ENCODE measurements at places on chromosomes 7 and 10.

DNA sequence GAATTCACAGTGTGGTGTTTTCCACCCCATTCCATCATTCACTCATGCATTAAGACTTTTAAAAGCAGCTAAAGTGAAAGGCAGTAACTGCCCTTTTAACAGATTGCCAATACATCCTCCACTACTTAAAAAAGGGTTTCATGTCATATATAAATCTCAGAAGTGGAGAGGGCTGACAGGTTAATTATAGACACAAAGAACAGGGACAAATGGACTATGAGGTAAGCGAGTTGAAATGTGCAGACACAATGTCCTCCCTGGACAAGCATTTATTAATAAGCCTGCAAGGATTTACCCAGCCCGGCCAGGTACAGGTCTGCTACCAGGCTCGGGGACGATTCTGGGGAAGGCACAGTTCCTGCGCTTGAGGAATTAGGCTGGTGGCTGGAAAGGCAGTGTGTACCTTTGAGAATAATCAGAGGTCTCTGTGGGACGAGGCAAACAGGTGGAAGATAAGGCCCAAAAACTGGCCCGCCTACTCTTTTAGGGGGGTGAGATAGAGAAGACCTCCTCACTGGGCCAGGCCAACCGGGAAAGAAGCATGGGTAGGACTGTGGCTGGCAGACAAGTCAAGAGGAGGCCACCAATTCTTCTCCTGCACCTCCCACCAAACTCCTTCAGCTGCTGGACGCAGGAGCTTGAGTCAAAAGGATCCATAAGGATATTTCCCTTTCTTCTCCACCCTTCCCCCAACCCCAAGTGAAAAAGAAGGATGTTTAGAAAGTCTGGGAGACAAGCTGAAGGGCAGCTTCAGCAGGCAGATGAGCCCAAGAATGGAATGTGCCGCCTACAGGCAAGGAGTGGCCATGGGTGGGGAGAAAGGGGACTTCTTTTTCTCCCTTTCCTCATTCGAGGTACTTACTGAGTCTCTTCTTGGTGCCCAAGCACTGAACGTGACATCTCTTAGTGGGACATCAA, 1.5 kb downstream of the PDLIM1 start:
- no peak for DNase-seq

DNA sequence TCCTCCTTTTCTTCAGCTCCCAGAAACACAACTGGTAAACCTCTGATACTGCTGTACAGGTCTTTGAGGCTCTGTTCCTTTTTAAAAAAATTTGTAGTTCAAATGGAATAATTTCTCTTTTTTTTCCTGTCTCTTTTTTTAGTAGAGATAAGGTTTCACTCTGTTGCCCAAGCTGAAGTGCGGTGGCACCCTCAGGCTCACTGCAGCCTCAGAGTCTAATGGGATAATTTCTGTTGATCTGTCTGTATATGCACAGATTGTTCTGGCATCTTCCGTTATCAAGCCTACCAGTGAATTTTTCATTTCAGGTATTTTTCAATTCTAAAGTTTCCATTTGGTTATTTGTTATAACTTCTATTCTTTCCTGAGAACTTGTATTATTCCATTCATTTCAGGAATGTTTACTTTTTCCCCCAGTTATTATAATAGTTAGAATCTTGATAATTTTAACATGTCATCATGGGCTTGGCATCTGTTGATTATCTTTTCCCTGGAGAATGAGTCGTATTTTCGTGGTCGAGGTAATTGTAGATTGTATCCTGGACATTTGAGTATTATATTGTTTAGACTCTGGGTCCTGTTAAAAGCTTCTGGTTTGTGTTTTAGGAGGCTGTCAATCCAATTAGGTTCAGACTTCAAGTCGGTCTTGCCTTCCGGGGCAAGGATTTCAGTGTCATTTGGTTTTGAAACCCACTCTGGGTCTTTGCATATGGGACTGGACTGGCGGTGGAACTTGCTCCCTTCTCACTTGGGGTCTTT, 24.5 kb downstream of the CRCP start:
- DNase-seq = no peak

- no peak for DNase-seq
Measured at GRCh38 chr7:148264933-148265557, 325.5 kb upstream of the C7orf33 start.

DNA sequence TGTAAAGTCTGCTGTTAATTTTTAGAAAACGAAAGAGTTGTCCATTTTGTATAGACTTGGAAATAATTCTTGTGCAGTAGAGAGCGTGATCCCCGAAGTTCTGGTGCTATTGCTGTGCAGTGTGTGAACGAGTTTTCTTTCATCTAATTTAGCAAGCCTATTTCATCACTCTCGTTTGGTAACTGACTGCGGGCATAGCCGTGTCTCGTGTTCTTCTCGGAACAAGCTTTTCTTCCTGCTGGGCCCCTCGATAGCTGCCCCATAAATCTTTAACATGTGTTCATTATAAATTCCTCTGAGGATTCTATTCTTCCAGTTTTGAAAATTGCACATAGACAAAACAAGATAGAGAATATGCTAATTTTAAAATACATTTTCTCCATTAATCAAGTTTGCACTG, 622.0 kb upstream of the PFKP start:
- no peak for DNase-seq

DNA sequence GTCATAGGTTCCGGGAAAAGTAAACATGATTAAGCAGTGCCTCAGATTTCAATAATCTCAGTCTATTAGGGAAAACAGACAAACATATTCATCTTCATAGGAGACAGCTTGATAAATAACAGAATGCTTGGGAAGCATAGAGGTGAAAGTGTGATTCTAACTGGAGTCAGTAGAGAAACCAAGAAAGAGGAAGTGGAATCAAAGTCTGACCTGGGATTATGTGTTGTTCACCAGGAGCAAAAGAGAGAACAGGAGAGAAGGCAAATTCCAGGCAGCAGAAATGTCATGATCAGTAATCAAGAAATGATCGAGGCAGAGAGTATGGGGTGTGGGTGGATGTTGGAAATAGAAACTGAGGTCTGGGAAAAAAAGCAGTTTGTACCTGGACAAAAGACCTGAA, 43.7 kb downstream of the DGKB start:
- DNase-seq = no peak

DNA sequence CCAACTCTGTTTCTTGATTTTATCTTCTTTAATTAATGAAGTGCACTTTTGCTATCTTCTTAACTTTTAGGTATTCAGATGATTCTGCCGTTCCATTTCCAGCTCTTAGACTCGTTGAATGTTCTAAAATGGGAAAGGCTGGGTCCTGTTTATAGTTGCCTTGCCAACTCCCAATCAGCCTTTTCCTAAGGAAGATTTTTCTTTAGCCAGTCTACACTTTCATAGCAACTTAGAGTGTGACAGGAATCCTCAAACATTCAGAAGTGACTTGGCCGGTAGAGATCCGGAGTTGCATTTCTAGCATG, 23.0 kb upstream of the TRIL start:
- no peak for DNase-seq

DNA sequence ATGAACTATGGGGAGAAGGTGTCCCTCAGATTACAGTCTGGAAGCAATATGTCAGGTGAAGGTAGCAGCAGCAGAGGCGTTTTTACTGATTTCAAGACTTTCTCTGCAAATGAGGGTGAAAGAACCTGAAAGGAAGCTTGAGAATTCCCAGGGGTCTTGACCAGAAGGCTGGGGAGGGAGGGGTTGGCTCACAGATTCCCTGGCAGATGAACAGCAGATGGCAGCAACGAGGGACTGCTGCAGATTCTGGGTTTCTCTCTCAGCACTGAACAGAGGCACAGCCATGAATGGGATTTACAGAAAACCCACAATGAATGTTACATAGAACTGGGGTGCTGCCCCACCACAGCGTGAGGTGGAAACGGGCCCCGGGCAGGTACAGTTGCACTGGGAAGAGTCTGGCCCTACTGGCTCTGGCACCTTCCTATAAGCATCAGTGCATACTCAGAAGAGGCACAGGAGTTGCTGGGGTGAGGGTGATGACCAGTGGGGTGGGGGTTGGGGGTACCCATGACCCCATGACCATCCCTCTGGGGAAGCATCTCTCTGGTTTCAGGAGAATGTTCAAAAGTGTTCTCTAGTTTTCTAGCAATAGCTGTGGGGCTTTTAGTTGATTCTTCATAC, 317.8 kb downstream of the SH2D4B start:
- no peak for DNase-seq

DNA sequence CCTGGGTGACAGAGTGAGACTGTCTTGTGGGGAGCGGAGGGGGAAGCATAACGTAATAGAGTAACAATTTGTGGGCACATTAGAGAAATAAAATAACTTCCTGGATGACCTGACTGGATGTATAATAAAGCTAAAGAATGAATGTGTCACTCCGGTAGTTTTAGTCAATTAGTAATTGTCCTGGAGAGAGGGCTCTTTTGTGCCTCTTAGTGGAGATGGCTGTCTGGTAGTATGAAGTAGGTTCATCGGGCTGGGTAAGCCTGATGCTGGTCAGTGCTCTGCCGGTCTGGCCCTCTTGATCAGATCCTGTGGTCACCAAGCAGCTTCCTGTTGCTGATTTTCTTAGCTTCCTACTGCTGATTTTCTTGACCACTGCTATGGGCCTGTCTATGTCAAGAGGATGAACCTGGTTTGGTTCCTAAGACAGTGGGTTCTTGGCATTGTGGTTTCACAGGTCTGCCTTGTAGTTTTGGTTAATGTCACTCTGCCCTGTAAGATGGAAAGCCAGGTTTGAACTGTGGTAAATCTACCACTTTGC, 34.1 kb downstream of the ZRANB1 start:
- DNase-seq = no peak

- DNase-seq = no peak
Measured at GRCh38 chr7:7418997-7419396, 116.7 kb downstream of the COL28A1 start.

GRCh38 chr10:132974249-132974796, 32.0 kb upstream of the CFAP46 start:
- DNase-seq = no peak

GRCh38 chr7:149727899-149728476, 45.4 kb downstream of the ZNF467 start:
- DNase-seq = no peak

DNA sequence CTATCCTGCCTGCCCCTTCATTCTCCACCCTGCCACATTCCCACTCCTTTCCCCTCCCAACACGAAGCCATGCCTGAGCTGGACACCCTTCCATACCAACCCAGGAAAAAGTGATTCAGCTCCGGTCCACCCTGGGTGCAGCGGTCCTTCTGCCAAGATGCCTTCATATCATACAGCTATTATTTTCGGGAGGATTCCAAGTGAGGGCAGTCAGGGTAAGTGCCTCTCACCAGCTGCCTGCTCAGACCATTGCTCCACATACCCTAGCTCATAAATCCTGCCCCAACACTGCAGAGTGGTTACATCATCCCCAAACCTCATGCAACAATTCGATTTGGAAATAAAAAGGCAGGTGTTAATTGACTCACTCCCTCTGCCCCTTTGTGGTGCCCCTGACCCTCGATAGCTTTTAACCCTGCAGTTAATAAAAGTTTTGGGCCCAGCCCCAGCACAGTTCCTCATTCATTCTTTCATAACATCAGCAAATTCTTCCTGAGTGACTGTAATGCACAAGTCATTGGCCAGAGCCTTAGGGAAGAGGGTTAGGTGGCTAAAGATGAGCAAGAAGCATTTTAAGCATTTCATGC, 42.6 kb downstream of the ZNF503 start:
- DNase-seq = no peak

- no peak for DNase-seq
Measured at GRCh38 chr7:30930621-30931020, 19.0 kb downstream of the AQP1 start.

GRCh38 chr10:124991835-124992234, 49.9 kb downstream of the ZRANB1 start:
- no peak for DNase-seq

- no peak for DNase-seq
Measured at GRCh38 chr7:14950013-14950412, 47.5 kb upstream of the DGKB start.

- DNase-seq = no peak
Measured at GRCh38 chr10:2949948-2950354, 117.4 kb upstream of the PFKP start.

GRCh38 chr7:43454936-43455518, 127.9 kb upstream of the STK17A start:
- no peak for DNase-seq

- DNase-seq = no peak
Measured at GRCh38 chr10:96288151-96288621, 16.0 kb upstream of the DNTT start.

DNA sequence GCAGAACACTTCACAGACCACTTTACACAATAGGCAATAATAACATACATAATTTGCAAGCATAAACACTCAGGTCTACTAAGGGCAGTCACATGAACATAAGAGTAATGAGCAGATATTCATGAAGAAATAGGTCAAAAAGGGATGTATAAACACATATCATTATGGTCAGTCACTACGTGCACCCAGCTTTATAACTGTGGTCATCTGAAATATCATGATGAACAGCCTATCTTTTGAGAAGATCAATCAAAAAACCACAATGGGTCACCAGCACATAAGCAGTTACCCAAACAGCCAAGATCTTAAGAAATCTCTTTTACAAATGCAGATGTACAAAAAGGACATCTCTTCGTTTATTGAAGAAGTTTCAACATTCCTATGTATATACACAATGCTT, 35.5 kb upstream of the DRGX start:
- DNase-seq = no peak

DNA sequence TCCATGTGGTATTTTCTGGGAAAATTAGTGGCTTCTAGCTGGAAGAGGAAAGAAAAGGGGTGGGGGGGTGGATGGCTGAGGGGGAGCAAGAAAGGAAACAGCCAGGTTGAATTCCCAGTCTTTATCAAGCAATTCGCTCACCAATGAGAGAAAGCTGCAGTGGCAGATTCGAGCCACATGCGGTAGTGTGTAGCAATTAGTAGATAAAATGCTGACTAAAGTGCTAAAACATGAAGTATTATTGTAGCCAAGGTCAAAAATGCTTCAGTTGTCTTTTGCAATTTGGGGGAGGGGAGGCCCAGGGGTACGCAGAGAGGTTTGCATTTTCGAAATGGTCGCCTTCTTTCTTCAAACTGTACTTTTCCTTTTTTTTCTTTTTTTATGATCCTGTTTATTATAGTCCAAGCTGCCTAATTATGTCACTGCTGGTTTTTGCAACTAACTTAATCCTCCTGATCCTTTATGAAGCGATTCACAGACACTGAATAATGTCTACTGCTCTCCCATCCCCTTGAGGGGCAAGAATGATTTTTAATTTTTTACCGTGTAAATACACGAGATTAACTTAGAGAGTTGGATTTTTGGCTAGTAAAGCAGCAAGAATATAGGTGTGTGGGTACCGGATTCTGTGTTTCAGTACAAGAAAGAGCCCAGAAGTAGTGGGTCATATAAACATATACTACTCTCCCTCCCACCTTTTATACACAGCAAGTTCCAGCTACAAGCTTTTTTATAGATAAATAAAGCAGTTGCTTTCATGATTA, 3.6 kb upstream of the ARID5B start:
- no peak for DNase-seq

DNA sequence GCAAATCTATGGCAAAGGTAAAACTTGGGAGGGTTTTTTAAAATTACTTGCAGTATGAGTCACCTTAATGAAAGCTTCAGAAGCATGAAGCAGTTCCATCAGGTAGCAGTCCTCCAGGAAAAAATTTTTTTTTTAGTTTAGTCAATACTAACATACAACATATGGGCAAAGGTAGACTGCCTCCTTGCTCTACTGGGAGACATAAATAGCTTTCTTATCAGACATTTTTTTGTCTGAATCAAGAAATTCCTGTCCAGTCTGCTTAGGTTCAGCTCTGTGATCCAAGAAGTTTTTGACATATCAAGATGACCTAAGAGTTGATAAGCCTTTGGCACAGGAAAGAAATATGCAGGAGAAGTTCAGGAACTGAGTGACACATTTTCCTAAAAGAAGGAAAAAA, 171.5 kb upstream of the TCF7L2 start:
- no peak for DNase-seq

- no peak for DNase-seq
Measured at GRCh38 chr7:98866351-98866750, 3.5 kb downstream of the TMEM130 start.

Data from cortex of kidney (tissue), 1 donor.